ENCODE measurements at places on chromosomes 16 and 17.
A peak's percentile ranks its signal among the peaks of the same experiment; 100 is the strongest.

DNA sequence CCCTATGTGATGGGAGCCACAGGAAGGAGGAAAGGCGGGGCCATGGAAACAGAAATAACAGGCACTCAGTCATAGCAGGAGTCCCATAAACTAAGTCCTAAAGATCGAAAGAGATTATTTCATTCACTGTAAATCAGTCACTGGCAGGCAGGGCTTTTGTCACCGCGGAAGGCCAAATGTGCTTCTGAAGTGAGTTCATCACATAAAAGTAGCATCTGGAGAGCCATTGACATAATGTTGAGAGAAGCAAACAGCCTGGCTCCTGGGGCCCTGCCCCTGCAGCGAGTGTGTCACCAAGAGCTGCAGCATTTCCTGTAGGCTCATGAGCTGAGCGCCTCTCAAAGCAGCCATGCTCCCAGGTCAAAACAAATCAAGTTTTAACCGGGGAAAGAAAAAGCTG is 476.2 kb downstream of the HAPSTR1 start:
- no peaks in the 10 kb centered on the region for H3K36me3 ChIP-seq
- DNase-seq, result no peak

GRCh38 chr17:64780096-64781013 is 118.2 kb upstream of the SMURF2 start:
- H3K27me3 ChIP-seq, result peaks cover 4% of the 10 kb centered on the region
- DNase-seq, result peak; percentile 85
- peak overlapping the region; percentile 82 for H3K4me3 ChIP-seq
- peak overlapping the region; percentile 75 for H3K27ac ChIP-seq

GRCh38 chr17:81685108-81685507 is 1.3 kb downstream of the HGS start:
- peaks cover 15% of the 10 kb centered on the region for H3K36me3 ChIP-seq
- H3K27me3 ChIP-seq, result no peaks in the 10 kb centered on the region
- H3K27ac ChIP-seq, result peak overlapping the region; percentile 9

DNA sequence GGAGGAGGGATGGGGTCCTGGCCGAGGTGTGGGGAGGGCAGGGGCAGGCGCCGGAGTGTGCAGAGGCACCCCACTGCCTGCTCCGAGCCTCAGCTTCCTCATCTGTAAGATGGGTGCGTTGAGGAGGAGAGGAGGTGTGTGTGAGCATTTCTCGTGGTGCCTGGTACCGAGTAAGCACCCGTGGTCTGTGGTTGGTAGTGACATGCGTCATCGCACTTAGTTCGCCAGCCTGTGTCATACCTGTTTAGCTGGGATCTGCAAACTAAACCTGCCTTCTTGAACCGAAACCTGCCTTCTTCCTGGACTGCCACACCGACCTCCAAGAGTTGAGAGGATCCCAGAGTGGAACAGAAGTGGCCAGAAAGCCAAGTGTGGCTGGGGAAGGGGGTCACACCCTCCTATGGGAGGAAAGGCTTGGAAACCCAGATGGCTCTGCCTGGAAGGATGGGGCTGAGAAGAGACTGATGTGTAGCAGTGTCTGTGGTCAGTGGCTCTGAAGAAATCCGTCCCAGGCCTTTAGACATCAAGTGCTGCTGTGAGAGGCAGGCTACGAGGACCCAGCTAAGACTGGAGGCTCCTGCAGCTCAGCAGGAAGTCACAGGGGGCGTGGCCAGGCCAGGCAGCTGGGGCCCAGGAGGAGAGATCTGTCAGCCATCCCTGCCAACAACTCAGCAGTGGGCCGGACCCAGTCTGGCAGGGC is 162.6 kb upstream of the PLCG2 start:
- peak overlapping the region; percentile 59 for H3K4me3 ChIP-seq
- H3K36me3 ChIP-seq, result peaks cover 12% of the 10 kb centered on the region
- peak overlapping the region; percentile 85 for H3K27ac ChIP-seq
- peak; percentile 79 for DNase-seq

DNA sequence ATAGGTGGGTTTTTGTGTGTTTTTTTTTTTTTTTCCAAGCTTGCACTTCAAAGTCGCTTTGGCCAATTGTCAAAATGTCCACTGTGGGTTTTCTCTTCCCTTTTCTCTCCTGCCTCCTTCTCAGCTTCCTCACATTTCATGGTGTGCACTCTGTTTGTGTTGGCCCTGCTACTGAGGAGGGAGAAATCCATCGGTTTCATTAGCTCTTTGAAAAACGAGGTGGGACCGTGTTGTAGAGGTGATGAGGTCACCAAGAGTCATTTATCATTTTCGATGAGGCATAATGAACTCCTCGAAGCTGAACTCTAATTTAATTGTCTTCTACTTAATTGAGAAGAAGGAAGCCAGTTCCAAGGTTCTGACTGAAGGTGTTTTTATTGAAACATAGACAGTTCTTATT is 174.4 kb upstream of the TOX3 start:
- H3K4me1 ChIP-seq, result no peaks in the 10 kb centered on the region
- no peak for DNase-seq
- H3K27ac ChIP-seq, result no peak overlapping the region
- no peaks in the 10 kb centered on the region for H3K27me3 ChIP-seq

DNA sequence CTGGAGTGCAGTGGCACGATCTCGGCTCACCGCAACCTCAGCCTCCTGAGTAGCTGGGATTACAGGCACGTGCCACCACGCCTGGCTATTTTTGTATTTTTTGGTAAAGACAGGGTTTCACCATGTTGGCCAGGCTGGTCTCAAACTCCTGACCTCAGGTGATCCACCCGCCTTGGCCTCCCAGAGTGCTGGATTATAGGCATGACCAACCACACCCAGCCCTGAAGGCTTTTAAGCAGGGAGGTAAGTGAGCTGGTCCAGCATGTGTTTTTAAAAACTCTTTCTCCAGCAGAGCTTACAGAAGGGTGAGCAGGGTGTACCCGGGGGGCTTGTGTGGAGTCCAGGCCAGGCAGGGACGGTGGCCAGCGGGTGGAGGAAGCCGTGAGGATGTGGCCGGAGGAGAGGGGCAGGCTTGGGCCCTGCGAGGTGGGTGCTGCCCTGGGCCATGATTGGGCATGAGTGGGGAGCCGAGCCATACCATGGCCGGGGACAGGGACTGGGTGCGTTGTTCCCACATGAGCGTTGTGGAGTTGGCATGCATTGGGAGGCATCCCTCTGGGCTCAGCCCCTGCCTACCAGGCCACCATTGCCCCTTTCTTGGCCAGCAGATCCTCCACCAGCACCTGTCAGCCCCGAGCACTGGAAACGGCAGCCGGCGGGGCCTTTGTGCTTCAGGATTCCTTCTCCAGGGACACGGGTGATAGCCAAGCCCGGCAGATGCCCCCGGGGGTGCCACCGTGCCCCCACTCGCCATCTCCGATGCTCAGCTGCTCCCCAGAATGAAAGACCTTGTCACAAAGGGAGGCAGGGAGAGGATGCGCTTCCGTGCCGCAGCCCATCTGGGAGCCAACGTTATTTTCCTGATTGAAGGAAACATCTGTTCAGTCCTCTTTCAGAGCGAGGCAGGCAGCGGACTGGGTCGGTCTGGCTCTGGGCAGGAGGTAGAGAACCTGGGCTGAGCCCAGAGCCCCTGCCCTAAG is 64.5 kb downstream of the RAI1 start:
- H3K27me3 ChIP-seq, result no peaks in the 10 kb centered on the region
- no peak overlapping the region for H3K4me3 ChIP-seq
- no peak overlapping the region for H3K27ac ChIP-seq
- no peak for DNase-seq

DNA sequence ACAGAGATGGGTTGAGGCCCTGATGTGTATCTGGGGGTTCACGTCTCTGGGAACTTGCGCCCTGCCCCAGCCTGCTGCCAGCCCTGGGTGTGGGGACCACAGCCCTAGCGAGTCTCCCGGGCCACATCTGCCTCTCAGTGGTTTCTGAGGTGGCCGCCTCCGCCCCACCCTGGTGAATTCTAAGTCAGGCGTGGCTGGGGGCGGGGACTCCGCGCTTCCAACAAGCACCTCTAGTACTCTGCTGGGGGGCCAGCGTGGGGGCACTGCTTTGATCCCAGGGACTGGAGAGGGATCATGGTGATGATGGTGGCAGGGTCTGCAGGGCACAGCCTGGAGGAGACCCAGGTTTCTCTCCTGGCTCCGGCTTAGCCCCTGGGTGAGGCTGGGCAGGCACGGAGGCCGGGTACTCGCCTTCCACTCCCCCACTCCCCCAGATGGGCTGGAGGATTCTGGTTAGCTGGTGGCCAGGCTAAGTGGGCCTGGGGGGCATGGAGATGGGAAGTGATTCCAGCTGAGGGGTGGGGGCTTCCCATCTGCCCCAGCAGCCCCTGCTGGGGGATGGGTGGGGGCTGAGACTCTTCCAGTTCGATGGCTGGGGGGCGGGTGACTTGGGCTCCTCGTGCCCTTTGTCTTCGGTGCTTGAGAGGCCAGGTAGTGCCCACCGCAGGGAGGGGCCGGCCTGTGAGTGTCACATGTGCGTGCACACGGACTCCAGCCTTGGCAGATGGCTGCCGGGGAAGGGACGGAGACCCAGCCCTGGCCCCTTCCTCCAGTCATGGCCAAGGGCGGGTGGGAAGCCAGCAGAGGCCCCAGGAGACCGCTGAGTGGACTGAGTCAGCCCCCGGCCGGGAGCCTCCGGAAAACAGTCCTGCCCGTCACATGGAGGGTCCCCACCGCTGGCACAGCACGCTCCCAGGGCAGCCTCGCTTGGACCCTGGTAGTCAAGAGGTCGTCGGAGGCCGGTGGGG is 3.9 kb downstream of the GLIS2 start:
- no peak overlapping the region for H3K27ac ChIP-seq
- peaks cover 6% of the 10 kb centered on the region for H3K27me3 ChIP-seq
- H3K36me3 ChIP-seq, result no peaks in the 10 kb centered on the region
- peak; percentile 80 for DNase-seq
- no peak overlapping the region for H3K4me3 ChIP-seq

GRCh38 chr17:79997011-79997660 is 38.5 kb downstream of the TBC1D16 start:
- no peaks in the 10 kb centered on the region for H3K36me3 ChIP-seq
- peak; percentile 73 for DNase-seq
- H3K27ac ChIP-seq, result peak overlapping the region; percentile 93

DNA sequence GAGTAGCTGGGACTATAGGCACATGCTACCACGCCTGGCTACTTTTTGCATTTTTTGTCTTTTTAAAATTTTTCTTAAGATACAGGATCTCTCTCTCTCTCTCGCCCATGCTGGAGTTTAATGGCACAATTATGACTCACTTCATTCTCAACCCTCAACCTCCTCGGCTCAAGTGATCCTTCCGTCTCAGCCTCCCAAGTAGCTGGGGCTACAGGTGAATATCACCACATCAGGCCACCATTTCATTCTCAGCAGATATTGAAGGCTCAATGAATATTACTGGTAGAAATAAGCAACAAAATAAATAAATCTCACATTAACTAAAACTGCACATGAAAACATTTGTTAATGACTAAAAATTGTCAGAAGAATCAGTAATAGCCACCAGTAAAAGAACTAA is 41.7 kb downstream of the BRIP1 start:
- no peak overlapping the region for H3K4me3 ChIP-seq
- no peaks in the 10 kb centered on the region for H3K27me3 ChIP-seq
- no peak for DNase-seq
- peaks cover 55% of the 10 kb centered on the region for H3K36me3 ChIP-seq
- no peak overlapping the region for H3K27ac ChIP-seq

GRCh38 chr17:74386386-74386785 is 19.1 kb downstream of the GPR142 start:
- H3K4me3 ChIP-seq, result no peak overlapping the region
- no peaks in the 10 kb centered on the region for H3K36me3 ChIP-seq
- no peak for DNase-seq
- no peaks in the 10 kb centered on the region for H3K4me1 ChIP-seq
- peaks cover 10% of the 10 kb centered on the region for H3K27me3 ChIP-seq

- H3K27me3 ChIP-seq, result peaks cover 62% of the 10 kb centered on the region
- H3K4me1 ChIP-seq, result peaks cover 6% of the 10 kb centered on the region
- H3K36me3 ChIP-seq, result no peaks in the 10 kb centered on the region
- no peak overlapping the region for H3K4me3 ChIP-seq
- DNase-seq, result no peak
Measured at GRCh38 chr17:74429604-74430384, 2.1 kb upstream of the GPRC5C start.

- no peak overlapping the region for H3K27ac ChIP-seq
- H3K4me3 ChIP-seq, result no peak overlapping the region
- H3K4me1 ChIP-seq, result peaks cover 9% of the 10 kb centered on the region
- H3K27me3 ChIP-seq, result peaks cover 18% of the 10 kb centered on the region
- no peak for DNase-seq
Measured at GRCh38 chr17:60109161-60109560, 30.4 kb upstream of the HEATR6 start.

GRCh38 chr16:24289166-24289700 is 33.1 kb downstream of the CACNG3 start:
- no peaks in the 10 kb centered on the region for H3K4me1 ChIP-seq
- no peaks in the 10 kb centered on the region for H3K36me3 ChIP-seq
- H3K4me3 ChIP-seq, result no peak overlapping the region
- H3K27me3 ChIP-seq, result peaks cover 17% of the 10 kb centered on the region
- no peak overlapping the region for H3K27ac ChIP-seq

- peaks cover 2% of the 10 kb centered on the region for H3K27me3 ChIP-seq
- H3K36me3 ChIP-seq, result no peaks in the 10 kb centered on the region
- no peak overlapping the region for H3K4me3 ChIP-seq
- peak overlapping the region; percentile 69 for H3K27ac ChIP-seq
Measured at GRCh38 chr17:50182783-50183420, 17.1 kb downstream of the SGCA start.

GRCh38 chr16:89201439-89202377 is 1.4 kb upstream of the SLC22A31 start:
- H3K4me3 ChIP-seq, result peak overlapping the region; percentile 30
- no peak overlapping the region for H3K27ac ChIP-seq
- H3K4me1 ChIP-seq, result peaks cover 6% of the 10 kb centered on the region

DNA sequence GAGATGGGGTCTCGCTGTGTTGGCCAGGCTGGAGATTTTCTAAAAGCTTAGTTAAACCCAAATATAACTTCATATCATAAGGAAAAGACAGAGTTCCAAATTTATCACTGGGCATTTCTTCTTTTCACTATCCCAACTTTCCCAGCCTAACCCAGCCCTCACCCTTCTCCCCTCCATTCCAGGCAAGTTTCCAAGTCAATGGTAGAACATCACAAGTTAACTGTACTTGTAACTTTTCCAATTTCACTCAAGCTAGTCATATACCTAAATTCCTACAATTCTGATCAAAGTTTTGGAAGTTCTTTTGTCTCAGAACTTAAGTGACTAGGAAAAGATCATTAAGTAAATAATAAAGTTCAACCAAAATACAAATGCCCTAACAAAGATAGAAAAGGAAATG is 61.2 kb downstream of the USP32 start:
- DNase-seq, result no peak
- H3K27ac ChIP-seq, result no peak overlapping the region
- peaks cover 3% of the 10 kb centered on the region for H3K4me1 ChIP-seq

GRCh38 chr16:11914210-11915113 is 1.3 kb downstream of the GSPT1 start:
- H3K36me3 ChIP-seq, result peaks cover 6% of the 10 kb centered on the region
- H3K27me3 ChIP-seq, result peaks cover 3% of the 10 kb centered on the region
- H3K4me1 ChIP-seq, result peaks cover 37% of the 10 kb centered on the region
- H3K4me3 ChIP-seq, result peak overlapping the region; percentile 92
- no peak for DNase-seq
- peak overlapping the region; percentile 89 for H3K27ac ChIP-seq

Data from activated naive CD8-positive, alpha-beta T cell treated with anti-CD3 and anti-CD28 coated beads, Interleukin-2, amount 10 ng/mL, durations not matched to agents 7 days and 5 days (primary cell).